ENCODE measurements at places on chromosomes 5 and 9.

GRCh38 chr9:121896545-121896943, 196.6 kb downstream of the TTLL11 start:
- DNase-seq: no peak

GRCh38 chr5:56507351-56507930, 274.3 kb upstream of the ANKRD55 start:
- DNase-seq: no peak

DNA sequence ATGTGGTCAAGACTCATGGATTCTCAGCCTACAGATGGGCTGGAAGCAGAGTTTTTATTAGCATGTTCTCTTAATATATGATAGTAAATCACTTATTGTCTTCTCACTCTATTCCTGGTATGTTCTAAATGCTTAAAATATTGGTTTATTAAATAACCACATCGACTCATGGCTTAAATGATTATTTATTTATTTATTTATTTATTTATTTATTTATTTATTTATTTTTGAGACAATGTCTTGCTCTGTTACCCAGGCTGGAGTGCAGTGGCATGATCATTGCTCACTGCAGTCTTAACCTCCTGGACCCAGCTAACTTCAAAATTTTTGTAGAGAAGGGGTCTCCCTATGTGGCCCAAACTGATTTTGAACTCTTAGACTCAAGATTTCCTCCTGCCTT, 457.2 kb upstream of the TNC start:
- DNase-seq: no peak

DNA sequence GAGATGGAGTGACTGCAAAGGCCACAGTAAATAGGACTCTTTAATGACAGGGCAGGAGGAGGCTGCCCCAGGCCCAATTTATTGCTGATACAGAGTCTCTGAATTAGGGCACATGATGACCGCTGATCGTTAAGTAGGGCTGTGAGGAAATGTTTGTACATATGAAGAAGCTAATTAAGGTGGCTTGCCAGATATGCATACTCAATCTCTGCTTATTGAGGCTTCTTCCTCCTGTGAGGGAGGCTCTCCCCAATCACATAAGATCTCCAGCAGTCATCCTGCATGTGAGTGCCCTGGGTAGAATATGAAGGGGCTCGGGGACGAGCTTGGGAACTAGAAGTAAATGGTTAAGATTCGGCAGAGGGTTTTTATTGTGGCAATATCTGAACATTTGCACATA, 8.2 kb upstream of the CD180 start:
- no peak for DNase-seq

GRCh38 chr9:105385381-105385985, 62.4 kb upstream of the FSD1L start:
- peak; percentile 26 for DNase-seq

DNA sequence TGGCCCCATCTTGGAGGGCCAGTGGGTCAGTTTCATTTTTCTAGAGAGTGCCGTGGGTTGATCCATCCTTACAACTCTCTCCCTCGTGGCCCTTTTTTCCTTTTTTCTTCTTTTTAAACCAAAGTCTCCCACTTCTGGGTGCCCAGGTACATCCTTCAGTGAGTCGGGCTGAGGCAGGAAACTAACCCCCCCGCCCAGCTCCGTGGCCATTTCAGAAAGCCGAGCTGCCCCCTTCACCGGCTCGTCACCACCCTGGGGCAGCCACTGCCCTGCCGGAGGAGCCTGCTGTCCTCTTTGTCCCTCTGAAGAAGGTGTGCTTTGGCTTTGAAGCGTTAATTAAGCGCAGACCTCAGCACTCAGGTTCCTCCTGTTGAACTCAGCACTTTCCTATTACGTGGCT, 5.2 kb downstream of the CFAP77 start:
- DNase-seq: no peak

DNA sequence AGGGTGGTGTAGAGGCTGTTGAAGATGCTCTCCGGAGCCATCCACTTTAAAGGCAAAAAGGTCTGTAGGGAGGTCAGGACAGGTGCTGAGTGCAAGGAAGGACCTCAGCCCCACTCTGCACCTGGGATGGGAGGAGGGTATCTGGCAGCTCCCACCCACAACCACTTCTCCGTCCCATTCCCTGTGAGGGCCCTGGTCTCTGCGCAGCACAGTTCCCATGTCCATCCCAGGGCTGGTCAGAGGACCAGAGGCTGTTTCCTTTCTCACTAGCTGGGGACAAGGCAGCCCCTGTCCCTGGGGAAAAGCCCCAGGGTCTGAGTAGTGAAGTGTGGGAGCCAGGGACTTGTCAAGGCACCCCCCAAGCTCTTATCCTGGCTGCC, 33.7 kb upstream of the CSF1R start:
- DNase-seq: no peak

DNA sequence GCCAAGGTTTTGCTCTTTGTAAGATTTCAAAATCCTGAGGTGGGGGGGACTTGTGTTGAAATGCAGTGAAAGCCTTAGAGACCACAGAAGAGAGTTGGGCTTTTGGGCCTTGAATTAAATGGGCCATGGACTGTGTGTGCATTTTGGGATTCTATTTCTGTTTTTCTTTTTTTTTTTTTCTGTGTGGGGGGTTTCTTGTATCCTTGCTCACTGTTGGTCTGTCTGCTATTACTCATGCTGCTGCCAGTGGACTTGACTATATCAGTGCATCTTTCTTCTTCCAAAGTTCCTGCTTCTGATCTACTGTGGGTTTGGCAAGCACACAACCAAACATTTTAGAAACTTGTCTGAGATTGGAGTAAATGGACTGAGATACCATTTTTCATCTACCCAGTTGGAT, 344.9 kb downstream of the ARL15 start:
- no peak for DNase-seq

- DNase-seq: no peak
These were observed 191.4 kb downstream of the SEMA5A start for GRCh38 chr5:9354336-9355081.

DNA sequence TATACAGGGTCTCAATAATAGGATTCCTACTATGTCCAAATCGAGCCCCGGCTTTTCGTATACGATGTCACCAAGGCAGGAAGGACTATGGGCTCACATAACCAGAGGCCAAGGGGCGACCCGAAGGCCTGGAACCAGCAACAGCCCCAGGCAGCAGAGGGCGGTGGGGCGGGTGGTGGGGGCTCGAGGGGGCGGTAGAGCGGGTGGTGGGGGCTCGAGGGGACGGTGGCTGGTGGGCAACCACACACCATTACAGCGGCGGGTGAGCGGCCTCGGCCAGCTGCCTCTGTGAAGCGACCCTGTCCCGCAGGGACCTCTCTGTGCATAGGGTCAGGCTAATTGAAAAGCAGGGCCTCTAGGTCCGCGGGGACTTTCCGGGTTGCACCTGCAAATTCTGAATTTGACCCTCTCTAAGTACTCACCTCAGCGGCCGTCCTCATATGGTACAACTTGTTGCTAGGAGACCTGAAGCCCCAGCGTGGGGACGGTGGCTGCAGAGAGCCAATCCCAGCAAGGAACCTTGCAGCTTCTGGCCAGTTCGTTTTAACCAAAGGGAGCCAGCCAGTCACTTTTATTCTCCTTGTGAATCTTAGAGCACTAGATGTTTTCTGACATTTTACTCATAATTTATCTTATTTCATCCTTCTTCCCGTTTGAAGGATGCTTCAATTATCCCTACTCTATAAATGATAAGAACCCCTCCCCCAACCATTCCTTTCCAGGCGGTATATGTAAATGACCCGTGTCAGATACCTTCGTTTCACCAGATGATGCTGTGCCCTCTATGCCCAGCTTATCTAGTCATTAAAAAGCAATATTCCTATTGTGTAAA, at the start of gene NME5:
NME5 (minus strand) TSS at position 480 of the 832 bp plus-strand sequence. CDS start 648 bp downstream, outside the sequence.
- peak; percentile 56 for DNase-seq

DNA sequence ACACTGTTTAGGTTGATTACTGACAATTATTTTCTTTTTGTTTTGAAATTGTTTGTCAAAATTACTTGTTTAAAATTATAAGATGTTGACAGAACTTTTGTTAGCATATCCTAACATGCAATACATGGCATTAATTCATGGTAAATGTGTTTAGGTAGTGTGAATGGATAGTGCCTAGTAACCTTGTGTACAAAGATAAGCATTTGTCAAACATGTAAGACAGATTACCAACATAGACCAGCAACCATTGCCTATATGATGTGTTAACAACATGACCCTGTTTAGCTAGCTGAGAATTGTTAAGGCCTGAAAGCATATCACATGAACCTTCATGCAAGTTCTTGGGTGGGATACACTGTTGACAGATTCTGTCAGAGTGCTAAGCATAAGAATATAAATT, 13.4 kb downstream of the MAN2A1 start:
- DNase-seq: no peak

DNA sequence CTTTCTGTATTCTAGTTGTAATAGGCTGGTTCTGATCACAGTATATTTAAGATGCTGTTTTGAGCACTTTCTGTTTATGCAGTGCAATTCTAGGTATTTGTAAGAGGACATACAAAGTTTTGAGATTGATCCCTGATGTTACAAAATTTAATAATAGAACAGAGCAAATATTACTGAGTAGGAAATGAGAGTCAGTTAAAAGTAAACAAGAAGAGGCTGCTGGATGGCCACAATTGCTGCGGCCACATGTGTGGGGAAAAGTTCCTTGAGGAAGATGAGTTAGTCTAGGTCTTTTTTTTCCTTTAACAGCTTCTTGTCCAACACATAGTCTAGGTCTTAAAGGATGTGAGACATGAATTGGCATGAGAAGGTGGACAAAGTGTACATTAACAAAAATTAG, 11.3 kb downstream of the EHMT1 start:
- no peak for DNase-seq

DNA sequence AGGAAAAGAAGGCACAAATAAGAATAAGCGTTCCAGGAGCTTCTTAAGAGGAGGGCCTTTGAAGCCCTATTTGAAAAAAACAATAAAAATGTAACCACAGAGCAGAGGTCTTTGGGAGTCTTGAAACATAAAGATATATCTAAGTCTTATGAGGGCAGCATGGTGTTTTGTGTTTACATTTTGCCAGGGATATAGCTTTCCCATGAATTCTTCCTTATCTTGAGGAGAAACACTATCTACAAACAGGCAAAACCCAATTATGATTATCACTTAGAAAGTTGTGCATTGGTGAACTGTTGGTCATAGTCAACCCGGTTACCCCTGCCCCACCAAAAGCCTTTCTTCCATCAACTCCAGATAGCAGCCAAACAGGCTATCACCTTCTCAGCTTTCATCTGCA, 23.6 kb upstream of the LHFPL2 start:
- no peak for DNase-seq

DNA sequence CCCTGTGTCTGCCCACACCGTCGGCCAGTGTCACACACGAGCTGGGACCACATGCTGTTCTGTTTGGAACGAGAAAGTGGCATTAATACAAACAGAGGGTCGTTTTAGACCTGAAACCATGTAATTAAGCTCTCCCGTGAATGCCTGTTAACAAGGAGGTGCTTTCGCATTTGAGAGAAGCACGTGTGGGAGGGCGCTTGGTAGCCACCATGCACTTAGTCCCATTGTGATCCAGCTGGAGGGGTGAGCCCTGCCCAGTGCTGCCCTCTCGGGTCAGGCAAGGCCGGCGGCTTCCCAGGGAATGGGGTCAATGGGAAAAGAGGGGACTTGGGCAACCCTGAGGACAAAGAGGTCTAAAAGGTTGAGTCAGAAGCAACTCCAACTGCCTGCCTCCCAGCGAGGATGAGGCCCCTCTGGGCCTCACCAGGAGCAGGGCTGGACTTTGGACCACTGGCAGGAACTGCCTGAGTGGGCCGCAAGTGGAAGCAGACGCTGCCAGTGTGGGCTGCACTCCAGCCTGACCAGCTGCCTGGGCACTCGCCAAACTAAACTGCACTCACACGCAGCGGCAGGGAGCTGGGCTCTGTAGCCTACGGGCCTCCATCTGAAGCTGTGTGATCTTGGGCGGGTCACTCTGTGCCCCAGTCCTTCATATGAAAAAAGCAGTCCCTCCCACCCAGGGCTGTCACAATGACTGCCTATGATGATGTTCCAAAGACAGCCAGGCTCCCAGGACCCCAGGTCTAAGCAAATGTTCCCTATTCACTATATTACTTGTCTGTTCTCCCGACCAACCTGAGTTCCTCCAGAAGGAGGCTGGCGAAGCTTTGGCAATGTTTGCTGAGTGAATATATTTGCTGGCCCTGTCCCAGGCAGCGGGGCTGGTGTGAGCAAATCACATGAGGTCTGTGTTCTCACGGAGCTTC, 195.7 kb downstream of the CDK5RAP2 start:
- DNase-seq: no peak

GRCh38 chr5:159912033-159912800, 4.1 kb upstream of the ADRA1B start:
- no peak for DNase-seq

- no peak for DNase-seq
These were observed 269.9 kb upstream of the PAPPA start for GRCh38 chr9:115883467-115884329.

GRCh38 chr5:143433670-143434069, 30.2 kb upstream of the NR3C1 start:
- no peak for DNase-seq

- no peak for DNase-seq
These were observed 45.6 kb downstream of the SLC1A3 start for GRCh38 chr5:36651761-36652685.

- no peak for DNase-seq
These were observed 8.3 kb upstream of the NKD2 start for GRCh38 chr5:1000329-1000728.

DNA sequence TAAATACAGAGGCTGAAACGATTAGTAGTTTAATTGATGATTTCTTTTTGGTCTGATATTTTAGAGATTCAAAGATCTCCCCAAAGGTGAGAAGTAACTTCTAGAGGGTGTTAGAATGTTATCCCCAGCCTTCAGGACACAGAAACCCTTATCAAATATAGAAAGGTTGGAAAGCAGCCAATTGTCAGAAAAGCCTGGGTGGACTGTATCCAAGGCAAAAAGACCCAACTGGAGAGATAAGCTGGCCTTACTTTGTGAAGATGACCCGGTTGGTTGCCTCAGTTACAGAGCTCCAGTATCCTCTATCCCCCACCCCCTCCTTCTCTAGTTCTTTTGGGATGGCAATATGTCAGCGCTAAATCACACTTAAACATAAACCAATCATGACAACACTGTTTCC, 75.7 kb downstream of the GCNT4 start:
- DNase-seq: no peak

- no peak for DNase-seq
These were observed 25.4 kb downstream of the IRF1 start for GRCh38 chr5:132465059-132465707.

Measured in GM12891 (cell line).